ENCODE measurements at places on chromosomes 1 and 21. TPM values are rescaled to one million over a fixed set of nuclear protein-coding genes. Genes with fewer than 3 reads are reported as not detected.

Gene RBM11
- total RNA-seq = 0.49 TPM

Gene TLCD4
- 9.9 TPM for total RNA-seq

DNA sequence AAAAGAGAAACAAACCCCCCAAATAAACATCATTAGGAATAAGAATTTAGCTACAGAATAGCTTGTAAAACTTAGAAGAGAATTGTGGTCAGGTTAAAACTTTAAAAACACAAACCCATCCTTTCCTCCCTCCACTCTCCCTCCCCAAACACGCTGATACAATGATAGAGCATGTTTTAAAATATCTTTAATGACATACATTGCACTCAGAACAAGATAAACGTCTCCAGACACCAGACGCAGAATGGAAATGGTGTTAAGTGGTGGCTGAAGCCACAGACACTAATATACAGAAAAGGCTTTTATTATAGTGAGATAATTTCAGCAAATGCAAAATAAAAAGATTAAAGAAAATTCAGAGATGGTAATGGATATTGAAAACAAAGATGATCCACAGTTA is 58.9 kb upstream of the SAMD13 start:
- DNase-seq = no peak

Gene ETNK2
- 18.0 TPM for total RNA-seq

DNA sequence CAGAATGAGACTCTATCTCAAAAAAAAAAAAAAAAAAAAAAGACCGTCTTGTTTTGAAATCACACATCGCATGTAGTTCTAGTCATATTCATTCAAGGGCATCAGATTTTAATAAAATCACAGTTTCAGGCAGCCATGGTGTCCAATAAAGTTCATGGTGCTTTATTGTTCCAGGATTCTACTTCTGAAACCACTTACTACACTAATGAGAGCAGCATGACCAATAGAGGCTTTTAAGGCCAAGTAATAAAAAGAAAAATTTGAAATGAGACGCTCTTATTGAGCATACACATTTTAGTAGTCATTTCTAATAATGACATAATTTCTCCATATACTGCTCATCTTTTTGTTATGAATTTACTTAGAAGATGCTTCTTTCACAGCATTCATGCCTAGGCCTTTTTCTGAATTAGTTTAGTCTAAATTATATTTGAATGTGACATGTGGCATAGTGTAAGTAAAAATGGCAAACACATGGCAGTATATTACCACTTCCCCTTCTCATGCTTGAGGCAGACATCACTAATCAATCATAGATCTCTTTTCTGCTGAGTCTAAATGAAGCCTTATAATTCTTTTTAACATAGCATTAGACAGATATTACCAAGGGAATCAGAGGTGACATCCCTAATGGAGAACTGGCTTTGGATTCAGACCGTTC is 18.5 kb downstream of the NTMT2 start:
- no peak for DNase-seq

DNA sequence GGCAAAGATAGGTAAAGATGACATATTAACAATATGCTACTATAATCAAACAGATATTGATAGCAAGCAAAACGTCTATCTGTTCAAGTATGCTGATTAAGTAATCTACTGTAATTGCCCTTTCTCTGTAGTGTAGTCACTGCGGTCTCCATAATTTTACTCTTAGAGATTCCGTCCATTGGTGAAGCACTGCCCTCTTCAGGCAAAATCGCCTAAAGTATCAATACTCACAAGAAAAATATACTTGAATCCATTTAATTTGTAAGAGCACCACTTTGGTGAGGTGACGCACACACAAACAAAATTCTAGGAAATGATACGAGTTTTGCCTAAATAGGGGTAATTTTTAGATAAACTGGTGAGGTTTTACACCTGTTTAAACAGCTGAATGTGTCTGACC is 434.6 kb upstream of the CHRM3 start:
- DNase-seq = no peak

DNA sequence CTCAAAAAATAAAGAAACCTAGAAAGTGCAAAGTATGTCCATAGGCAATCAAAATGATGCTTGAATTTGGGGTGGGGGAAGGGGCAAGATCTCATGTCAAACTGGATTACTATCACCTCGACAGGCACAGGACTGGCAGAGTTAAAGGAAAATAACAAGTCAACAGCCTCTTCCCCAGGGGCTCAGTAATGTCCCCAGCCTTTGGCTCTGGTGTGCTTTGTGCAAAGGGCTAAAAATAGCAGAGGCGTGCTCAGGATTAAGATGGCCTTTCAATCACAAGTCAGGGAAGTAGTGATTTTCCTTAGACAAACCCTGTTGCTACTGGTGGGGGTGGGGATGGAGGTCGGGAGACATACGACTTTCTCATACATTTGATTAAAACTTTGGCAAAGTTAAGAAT is 63.5 kb upstream of the OLIG2 start:
- DNase-seq = no peak

DNA sequence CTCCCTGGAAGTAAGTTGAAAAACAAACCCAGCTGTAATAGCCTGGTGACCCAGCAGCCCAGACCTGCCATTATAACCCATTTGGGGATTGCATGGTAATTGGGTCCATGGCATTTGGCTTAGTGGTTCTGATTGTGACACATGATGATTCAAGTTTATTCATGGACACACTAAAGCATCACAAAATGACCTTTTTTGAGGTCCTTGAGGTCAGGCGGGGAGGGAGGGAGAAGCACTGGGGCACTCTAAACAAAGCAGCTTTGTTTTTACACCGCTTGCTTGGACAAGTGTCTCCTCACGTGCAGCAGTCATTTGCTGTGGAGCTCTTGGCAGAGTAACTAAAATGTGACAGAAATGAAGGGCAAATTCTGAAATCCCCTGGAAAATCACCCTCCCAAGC is 241.0 kb upstream of the SGIP1 start:
- no peak for DNase-seq

DNA sequence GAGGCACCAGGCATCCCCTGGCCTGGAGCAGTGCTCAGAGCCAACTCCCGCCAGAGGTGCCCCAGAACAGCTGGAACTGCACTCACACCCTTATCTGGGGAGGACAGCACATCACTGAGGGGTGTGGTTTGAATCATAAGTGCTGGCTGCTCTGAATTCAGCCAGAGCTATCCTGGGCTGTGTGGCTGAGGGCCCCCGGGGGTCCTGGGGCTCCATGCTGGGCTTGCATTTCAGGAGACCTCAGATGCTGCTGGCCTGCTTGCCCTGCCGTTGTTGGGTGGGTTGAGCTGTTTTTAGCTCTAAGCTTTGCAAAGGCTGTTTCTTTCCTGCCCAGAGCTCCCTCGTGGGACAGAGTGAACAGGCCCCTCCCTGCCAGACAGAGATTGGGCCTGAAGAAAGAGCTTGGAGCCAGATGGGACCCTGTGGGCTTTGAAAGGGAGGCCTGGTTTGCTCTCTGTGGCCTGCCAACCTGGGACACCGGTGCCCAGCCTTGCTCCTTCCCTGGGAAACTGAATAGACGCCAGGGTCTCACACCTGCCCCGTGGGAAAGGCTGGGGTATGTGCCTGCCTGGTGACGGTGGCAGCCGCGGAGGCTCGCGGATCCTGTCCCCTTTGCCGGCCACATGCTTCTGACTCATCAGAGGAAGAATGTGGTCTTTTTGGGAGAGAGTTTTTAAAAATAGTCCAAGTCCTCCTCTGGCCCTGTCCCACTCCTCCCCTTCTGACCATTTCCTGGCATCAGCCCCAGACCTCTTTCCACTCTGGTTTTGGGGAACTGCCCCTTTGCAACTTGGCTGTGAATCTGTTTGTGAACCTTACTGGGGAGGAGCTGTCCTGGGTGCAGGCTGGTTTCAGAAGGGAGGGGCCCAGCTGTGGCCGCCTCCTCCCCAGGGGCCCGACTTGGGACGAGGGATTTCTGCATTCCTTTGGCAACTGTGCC is 30.0 kb downstream of the ARHGEF10L start:
- DNase-seq = peak; percentile 89

- DNase-seq = no peak
Measured at GRCh38 chr21:36479415-36480402, at the start of gene CLDN14. Gene CLDN14, minus strand, starts transcription at chr21:36480122. Its CDS starts 18,427 bp downstream, at chr21:36461695.

All from thoracic aorta (tissue), 2 donors.